ENCODE measurements at places on chromosomes 4 and X. TPM values are rescaled to one million over a fixed set of nuclear protein-coding genes. Genes with fewer than 3 reads are reported as not detected.

GRCh38 chr4:87426865-87427517 lies 4.6 kb downstream of the NUDT9 start:
- DNase-seq = no peak

DNA sequence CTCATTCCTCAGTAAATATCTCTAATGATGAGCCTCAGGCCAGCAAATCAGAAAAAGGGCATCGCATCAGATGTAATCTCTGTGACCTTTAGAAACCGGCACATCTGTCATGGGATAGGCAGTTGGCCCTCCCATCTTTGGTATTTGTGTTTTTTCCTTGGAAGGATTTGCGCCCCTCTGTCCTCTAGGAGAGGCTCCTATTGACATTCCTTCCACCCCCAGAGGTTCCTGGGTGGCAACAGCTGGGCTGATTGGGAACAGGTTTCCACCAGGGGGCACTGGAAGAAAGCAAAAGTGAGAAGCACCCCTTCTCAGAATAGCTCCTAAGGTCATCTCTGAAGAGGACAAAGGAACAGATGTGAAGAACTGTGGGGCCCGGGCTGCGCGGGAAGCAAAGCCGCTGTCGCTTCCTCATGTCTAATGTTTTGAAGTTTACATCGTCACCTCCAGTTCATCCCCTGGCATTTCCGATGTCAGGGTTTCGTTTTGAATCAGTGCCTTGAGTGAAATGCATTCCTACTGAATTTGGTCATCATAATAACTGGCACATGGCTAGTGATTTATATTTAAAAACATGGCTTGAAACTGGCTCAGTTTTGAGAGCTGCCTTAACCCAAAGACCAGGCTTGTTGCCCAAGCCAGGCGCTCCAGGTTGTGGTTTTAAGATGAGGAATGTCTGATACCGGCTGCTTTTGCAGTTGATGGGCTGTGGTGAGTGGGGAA lies 6.2 kb downstream of the TXK start:
- DNase-seq = peak; percentile 79

The TMEM255A gene
- total RNA-seq = 3.7 TPM

The RBM46 gene
- not detected for total RNA-seq

GRCh38 chr4:140049849-140050637 lies 103.9 kb downstream of the MAML3 start:
- DNase-seq = no peak

The HSFX3 gene
- total RNA-seq = not detected

DNA sequence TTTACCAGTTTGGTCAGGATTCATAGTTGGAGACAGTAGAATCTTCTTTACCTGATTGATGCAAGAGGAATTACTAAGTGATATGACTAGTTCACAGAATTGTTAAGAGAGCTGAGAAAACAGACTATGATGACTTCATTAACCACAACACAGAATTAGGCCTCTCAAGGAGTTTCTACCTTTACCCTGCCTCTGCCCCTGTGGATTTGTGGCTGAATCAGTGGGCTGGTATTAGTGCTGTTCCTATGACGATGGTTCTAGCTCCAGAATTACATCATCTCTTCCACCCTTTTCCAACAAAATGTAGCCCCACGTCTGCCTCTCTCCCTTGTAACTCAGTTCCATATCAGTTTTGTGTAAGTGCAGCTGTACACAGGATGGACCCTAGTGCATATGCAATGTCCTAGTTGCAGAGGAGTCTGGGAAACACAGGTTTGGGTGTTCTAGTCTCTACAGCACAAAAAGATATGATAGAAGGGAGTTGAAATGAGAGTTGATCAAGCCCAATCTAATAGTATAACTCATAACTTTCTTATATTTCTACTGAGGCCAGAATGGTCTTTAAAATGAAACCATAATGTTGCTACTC lies 99.3 kb downstream of the ANXA5 start:
- DNase-seq = no peak

GRCh38 chr4:151658959-151659600 lies 101.7 kb downstream of the GATB start:
- DNase-seq = no peak

The ZFP92 gene
- total RNA-seq = 0.22 TPM

DNA sequence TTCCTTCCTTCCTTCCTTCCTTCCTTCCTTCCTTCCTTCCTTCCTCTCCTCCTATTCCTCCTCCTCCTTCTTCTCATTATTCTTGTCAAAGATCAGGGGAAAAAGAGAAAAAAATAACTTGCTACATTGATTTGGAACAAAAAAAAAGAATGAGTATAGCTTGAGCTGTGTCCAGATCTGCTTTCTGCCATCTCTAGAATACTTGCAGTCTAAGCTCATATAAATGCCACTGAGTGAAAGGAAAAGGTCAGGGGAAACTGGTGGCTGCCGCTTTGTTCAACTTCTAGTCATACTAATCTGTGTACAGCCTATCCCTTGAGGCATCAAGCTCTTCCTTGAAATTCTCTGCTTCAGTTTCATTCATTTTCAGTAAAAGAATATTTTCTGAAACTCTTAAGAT lies 28.3 kb upstream of the EPHA5 start:
- no peak for DNase-seq

DNA sequence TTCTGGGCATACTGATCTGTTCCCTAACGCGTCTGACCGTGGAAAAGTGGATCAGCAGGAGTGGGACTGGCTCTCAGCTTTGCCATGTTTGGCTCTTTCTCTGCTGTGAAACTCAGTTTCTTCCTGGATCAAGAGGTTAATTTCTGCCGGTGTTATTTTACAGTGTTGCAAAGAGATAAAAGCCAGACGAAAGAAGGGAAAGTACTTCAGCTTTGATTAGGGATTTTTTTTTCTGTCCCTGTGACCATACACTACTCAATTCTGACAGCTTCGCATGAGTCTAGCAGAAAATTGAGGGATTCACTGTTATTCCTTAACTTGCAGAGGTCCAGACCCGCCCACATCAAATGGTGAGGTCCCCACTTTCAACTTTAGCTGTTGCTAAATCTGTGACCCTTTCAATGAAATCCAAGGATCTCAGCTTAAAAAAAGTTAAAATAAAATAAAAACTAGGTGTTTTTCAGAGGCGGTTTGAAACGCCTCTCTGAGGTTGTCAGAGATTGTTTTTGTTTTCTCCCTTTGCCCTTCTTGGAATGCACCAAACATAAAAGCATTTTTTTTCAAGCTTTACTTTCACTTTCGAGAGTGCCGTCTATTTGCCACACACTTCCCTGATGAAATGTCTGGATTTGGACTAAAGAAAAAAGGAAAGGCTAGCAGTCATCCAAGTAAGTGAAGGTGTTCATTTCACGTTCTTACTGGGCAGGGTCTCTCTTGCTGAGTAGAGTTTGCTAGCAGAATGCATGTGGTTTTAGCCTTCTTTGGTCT lies at the start of gene TLR3:
TSS of gene TLR3 (plus strand) at position 576 of the 768 bp plus-strand sequence. CDS start 7,464 bp downstream, outside the sequence.
- DNase-seq = peak; percentile 30

- no peak for DNase-seq
Measured at GRCh38 chr4:88062843-88063242, 55.4 kb downstream of the PKD2 start.

DNA sequence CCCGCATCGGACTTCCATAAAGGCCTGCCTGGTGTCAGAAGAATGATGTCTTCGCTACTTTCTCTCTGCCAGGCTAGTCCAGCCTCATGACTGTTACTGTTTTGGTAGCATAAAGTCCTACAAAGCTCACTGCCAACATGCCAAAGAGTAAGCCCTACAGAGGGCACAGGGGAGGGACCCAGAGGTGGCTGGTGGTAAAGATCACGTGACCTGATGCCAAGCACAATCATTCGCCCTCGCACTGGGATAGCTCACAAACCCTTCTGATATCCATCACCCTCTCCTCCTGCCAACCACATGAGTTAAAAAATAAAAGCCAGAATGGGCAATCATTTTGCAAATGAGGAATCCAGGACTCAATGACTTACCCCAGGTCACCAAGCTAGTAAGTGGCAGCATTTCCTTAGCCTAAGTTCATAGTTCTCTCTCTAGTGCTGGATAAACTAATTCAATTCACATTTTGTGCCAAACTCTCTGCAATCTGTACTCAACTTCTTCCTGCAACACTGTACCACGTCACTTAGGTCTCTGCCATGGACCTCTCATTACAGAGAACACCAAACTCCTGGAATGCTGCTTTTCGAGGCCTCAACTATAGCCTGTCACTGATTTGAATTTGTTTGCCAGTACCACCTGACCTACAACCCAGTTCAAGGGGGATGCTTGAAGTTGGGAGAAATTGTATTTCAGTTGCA lies 178.1 kb downstream of the SH3KBP1 start:
- DNase-seq = no peak
